SIG-M5 (cell line): ENCODE measurements at places on chromosomes 3 and 15.

DNA sequence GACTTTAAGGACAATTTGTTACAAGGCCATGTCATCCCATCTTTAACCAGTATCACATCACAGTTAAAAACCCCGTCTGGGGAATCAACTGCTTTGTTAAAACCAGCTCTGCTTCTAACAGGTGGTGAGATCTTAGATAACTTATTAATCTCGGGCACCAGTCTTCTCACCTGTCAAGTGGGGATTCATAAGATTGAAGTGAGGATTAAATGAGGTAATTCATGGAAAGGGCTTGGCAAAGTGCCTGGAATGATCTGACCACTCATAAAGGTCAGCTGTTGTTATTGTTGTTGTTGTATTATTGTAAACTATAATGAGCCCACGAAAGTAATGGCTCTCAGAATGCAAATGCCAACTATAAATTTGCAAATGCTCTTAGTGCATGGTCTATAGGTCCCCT lies 30.1 kb upstream of the SLC24A5 start:
- no peak for DNase-seq

- no peak for DNase-seq
Observed at GRCh38 chr15:52683580-52683979, 4.4 kb upstream of the ATOSA start.

- peak; percentile 37 for DNase-seq
Observed at GRCh38 chr3:169813757-169814517, 1.2 kb upstream of the LRRC34 start.

DNA sequence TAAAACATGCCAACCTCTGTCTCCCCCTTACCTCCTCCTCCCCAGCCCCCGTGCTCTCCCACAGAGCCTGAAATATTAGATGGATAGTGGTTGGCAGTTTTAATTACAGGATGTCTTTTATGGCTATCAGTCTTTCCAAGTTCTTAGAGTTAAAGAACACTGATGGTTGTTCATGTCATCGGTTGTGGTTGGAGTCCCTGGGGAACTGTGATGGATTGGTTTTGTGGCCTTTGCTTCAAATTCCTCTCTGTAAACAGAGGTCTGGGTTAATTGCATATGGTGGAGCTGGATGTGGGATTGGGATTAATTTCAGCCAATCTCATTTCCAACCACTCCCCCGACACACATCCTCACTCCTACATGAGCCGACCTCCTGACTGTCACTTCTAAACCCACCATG lies 164.5 kb upstream of the PROK2 start:
- DNase-seq, result no peak

- no peak for DNase-seq
Observed at GRCh38 chr3:69339760-69340159, 46.1 kb downstream of the FRMD4B start.

- DNase-seq, result no peak
Observed at GRCh38 chr3:154753101-154753500, 323.1 kb upstream of the GPR149 start.

- DNase-seq, result no peak
Observed at GRCh38 chr3:177411201-177411600, 213.9 kb upstream of the TBL1XR1 start.

GRCh38 chr3:182092662-182093262 lies 381.0 kb downstream of the SOX2 start:
- no peak for DNase-seq

GRCh38 chr3:31431321-31431720 lies 101.4 kb upstream of the STT3B start:
- DNase-seq, result no peak

GRCh38 chr3:30527186-30527585 lies 79.2 kb upstream of the TGFBR2 start:
- no peak for DNase-seq

DNA sequence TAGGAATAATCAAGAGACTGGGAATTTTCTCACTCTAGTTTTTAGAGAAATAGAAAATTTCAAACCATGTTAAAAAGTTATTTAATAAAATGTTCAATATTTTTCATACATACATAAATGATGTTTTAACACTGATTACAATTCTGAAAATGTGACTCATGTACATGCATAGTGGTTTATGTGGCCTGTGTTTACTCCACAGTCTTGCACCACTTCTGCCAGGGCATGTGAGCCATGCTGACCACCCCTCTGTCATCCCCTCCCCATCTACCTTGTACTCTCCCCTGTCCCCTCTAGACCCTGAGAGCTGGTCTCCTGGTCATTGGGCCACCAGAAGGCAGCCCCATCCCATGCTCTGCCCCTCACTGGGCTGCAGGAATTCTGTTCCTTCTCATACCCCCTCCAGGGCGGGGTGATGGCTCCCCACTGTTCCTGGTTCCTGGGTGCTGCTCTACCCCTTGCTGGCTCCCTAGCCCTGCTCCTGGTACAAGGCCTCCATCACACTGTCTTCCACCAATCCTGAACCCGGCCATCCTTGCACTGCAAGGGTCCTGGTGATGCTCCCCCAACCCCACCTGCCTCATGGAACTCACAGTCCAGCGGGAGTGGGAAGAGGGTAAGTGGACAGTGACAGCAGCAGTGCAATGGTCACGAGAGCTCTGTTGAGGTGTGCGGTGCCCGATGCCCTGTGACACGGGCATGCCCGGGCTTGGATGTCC lies 24.2 kb upstream of the SLC41A3 start:
- no peak for DNase-seq

DNA sequence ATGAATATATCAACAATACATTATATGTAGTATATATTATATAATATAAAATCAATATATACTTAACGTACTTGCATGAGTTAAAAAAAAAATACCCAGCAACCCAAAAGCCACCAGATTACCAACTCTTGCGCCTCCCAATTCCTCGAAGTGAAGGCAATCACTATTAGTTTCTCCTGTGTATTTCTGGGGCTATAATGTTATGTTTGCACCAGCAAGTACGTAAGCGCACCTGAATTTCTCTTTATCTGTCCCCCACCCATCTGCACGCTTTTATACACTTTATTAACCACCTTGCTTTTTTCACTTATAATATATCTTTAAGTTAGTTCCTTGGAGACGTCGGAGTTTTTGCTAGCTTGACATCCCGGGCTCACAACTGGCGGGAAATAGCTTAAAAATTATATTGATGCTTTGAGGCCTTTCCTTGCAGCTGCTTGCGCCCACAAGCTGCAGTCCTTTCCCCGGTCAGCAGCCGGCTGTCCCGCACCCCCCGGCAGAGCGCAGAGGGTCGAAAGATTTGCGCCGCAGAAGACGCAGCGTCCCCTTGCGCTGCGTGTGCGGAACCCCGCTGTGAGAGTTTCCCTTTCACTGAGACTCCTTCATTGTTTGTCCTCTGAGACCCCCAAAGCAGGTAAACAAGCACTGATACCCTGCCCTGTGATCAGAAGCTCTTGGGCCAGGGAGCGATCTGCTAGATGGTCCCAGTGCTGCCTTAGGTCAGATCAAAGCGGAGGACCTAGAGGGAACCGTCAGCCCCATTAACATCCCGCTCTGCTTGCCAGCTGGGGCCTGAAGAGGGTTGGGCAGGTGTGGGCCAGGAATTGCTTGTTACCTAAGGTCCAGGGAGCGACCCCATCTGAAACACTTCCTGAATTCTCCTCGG lies 8.9 kb upstream of the EOMES start:
- DNase-seq, result no peak

DNA sequence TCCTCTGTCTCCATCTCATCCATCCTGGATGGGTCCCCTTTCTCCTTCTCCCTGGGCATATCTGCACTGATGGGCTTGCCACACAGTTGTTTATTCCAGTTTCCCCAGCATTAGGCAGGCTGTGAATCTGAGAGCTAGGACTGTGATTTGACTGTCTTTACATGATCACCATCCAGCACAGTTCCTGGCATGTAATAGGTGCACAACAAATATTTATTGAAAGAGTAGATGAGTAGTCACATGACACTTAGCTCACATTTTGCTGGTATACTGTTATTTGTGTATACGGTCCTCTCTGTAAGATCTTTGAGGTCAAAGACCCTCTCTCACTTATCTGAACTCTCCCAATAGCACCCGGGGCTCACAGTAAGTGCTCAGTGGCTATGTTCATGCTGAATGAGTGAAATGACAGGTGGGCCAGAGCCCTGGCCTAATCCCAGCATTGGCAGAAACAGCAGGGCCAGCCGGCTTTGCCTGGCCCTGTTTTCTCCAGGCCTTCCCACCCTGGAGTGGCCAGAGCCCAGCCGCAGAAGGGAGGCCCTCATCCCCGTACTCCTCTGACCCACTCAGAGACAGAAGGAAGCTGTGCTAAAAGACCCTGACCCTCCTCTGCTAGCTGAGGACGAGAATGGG lies 16.2 kb upstream of the BAHD1 start:
- DNase-seq, result no peak

- DNase-seq, result no peak
Observed at GRCh38 chr3:167306319-167306718, 73.8 kb downstream of the ZBBX start.

DNA sequence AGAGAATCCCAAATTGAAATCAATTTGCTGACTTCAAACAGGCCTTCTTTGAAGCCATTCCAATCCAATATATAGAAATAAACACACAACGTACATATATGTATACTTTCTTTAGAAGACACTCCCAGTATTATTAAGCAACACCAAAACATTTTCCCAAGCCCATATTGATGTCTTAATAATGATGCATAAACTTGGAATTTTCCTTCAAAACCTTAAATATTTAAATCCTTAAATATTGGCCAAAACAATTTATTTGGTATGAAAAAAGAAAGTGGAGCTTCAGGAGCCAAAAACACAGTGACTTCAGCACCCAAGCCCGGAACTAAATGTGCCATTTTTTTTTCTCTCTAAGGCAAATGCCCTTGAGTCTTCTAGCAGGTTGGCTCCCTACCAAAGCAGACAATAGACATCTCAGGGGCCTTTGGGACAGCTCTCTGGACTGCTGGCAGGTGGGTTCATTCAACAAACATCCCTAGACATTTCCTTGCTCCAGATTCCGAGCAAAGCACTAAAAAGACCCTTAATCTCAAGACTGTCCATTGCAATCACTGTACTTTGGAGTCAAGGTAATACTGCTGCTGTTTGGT lies 384.7 kb downstream of the NTRK3 start:
- no peak for DNase-seq

DNA sequence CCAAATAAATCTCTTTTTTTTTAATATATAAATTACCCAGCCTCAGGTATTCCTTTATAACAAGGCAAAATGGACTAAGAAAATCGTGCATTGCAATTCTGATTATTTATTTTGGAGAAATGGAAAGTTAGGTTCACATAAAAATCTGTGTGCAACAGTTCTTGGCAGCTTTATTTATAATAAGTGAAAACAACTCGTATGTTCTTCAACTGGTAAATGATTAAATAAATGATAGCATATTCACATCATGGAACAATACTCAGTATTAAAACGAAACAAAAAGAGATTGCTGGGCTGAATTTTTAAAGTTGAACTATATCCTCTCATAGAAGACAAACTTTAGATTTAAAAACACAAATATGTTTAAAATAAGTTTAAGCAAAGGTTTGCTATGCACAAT lies 176.3 kb upstream of the ZNF385D start:
- no peak for DNase-seq

DNA sequence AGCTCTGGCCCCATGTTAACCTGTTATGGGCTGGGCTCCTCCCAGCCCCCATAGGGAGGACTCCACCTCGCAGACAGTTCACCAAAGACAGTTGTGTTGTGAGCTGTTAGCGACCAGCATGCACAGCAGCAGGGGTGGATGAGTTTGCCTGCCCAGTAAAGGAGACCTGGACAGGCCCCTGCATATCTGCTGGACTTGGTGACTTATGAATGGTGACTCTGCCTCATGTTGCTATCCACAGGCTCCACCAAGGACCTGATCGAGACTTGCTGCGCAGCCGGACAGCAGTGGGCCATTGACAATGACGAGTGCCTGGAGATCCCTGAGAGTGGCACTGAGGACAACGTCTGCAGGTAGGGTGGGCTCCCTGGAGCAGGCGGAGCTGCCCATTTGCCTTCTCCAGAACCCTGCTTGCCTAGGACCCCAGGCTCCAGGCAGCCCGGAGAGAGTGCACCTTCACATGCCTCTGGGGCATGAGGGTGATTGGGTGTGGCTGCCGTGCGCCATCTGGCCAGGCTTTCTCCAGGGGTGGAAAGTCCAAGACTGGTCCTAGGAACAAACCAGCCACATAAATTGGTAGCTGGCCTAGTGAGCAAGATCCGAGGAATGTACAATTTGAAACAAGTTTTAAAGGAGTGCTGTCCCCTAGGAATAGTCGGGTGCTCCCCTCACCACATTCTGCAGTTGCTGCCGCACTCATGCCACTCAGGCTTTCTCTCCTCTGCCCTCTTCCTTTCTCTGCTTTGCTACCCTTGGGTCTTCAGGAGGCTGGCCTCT lies 59.1 kb downstream of the FBLN2 start:
- no peak for DNase-seq

DNA sequence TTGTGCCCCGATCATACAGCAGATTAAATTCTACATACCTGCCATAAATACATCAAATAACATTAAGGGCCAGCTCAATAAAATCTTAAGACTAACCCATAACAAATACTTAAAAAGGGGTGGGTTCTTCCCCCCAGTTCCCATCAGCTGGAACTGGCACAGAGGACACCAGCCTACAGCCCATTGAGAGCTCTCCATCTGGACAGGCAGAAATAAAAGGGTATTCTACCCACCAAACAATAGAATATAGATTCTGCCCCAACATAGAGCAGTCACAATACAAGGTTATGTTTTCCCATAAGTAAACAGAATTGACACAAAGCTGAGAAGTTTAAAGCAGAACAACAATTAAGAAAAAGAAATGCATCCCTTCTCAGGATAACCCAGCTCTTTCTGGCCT lies 11.9 kb downstream of the CPOX start:
- DNase-seq, result no peak

DNA sequence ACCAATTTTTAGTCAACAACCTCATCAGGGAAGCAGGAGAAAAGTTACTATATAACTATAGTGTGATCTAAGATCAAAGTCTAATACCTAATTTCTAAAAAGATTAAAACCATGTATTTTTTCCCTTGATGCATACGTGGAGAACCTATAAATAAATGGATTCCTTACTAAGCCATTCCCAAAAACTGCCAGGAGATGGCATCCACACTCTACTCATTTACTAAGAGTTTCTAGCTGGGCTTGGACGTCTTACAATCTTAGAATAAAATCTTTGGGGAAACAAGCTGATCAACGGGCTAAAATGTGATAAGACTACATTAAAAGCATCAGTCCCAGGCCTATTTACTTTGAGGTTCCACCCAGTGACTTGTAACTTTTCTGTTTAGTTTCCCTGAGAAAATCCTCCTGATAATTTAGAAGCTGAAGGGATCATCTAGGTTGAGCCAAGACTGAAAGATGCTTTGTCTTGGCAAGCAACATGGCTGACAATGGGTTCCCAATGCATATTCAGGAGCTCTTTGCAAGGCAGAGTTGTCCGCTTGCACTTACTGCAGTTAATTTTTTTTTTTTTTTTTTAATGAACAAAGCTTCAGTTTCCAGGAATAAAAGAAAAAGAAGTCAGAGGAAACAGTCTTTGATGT lies 85.5 kb upstream of the FGF12 start:
- no peak for DNase-seq

- no peak for DNase-seq
Observed at GRCh38 chr3:9146367-9147071, 102.9 kb downstream of the SRGAP3 start.

GRCh38 chr3:20404741-20405100 lies 218.7 kb upstream of the SGO1 start:
- DNase-seq, result no peak

- DNase-seq, result no peak
Observed at GRCh38 chr15:73323956-73324355, 44.8 kb downstream of the HCN4 start.

GRCh38 chr3:113548501-113548900 lies 16.1 kb downstream of the SIDT1 start:
- DNase-seq, result no peak
